Right renal pelvis (tissue), 4 donors: ENCODE measurements at places on chromosomes 12 and 14. TPM values are rescaled to one million over a fixed set of nuclear protein-coding genes. Genes with fewer than 3 reads are reported as not detected.

- DNase-seq: no peak
Measured at GRCh38 chr14:92565718-92566115, 52.1 kb downstream of the RIN3 start.

- no peak for DNase-seq
Measured at GRCh38 chr12:26334621-26335124, 139.3 kb downstream of the SSPN start.

The SPIC gene
- 0.04 TPM for polyA plus RNA-seq

The CLEC4A gene
- 1.4 TPM for polyA plus RNA-seq

The ABCB9 gene
- 5.1 TPM for polyA plus RNA-seq

The TEAD4 gene
- polyA plus RNA-seq: 18.8 TPM

DNA sequence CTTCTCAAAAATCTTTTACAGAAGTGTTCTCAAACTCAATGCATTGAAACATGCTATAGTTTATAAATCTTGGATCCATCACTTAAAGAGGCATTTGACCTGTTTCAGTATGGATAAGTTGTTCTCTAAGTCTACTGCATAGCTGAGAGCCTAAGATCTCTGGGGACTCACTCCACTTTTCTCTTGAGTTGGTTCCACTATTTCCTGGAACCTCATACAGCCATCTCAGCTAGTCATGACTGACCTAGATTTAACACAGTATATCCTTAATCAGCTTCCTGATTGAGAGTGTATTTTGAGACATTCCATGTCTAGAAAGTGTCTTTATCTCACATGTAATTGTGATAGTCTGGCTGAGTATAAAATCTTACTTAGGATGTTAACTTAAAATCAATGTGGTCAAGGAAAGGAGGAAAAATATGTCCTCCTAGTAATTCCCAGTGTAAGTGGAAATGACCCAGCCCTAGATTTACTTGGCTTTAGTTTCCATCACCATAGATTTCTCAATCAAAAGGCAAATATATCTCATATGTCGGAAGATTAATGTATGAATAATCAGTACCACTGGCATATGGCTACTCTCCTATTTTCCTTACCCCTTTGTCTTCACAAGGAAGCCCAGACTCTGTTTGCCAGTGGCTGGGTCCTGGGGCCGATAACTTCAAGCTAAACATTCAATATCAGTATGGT is 61.9 kb downstream of the KICS2 start:
- DNase-seq: no peak

The TSHR gene
- 0.34 TPM for polyA plus RNA-seq

The CCDC184 gene
- 1.2 TPM for polyA plus RNA-seq

The KIF26A gene
- polyA plus RNA-seq: 10.8 TPM

The NUP37 gene
- 34.3 TPM for polyA plus RNA-seq

The DNAJC22 gene
- polyA plus RNA-seq: 22.5 TPM

- DNase-seq: no peak
Measured at GRCh38 chr14:71238835-71239234, 331.6 kb downstream of the PCNX1 start.

- no peak for DNase-seq
Measured at GRCh38 chr14:30528119-30528518, 30.8 kb upstream of the G2E3 start.

GRCh38 chr12:101866615-101867373 is 10.6 kb upstream of the DRAM1 start:
- DNase-seq: no peak

- DNase-seq: no peak
Measured at GRCh38 chr12:80692114-80692513, 15.3 kb upstream of the MYF6 start.
